Stimulated activated CD8-positive, alpha-beta memory T cell treated with anti-CD3 and anti-CD28 coated beads, Interleukin-2, amount 100 ng/mL, for 1 hour (primary cell): ENCODE measurements at places on chromosomes 16 and 17.

GRCh38 chr16:71854369-71854948 lies 8.7 kb downstream of the ATXN1L start:
- no peak for DNase-seq

- no peak for DNase-seq
Observed at GRCh38 chr16:4375717-4376116, 4.1 kb downstream of the VASN start.

GRCh38 chr17:2403044-2403443 lies 2.2 kb upstream of the MNT start:
- no peak for DNase-seq

- DNase-seq, result no peak
Observed at GRCh38 chr17:44310188-44310587, 1.8 kb downstream of the RUNDC3A start.

GRCh38 chr17:34579979-34580684 lies 750 bp downstream of the TMEM132E start:
- no peak for DNase-seq

GRCh38 chr16:84842516-84843148 lies 22.8 kb downstream of the CRISPLD2 start:
- DNase-seq, result no peak

- DNase-seq, result no peak
Observed at GRCh38 chr16:77987810-77988209, 34.5 kb upstream of the CLEC3A start.

DNA sequence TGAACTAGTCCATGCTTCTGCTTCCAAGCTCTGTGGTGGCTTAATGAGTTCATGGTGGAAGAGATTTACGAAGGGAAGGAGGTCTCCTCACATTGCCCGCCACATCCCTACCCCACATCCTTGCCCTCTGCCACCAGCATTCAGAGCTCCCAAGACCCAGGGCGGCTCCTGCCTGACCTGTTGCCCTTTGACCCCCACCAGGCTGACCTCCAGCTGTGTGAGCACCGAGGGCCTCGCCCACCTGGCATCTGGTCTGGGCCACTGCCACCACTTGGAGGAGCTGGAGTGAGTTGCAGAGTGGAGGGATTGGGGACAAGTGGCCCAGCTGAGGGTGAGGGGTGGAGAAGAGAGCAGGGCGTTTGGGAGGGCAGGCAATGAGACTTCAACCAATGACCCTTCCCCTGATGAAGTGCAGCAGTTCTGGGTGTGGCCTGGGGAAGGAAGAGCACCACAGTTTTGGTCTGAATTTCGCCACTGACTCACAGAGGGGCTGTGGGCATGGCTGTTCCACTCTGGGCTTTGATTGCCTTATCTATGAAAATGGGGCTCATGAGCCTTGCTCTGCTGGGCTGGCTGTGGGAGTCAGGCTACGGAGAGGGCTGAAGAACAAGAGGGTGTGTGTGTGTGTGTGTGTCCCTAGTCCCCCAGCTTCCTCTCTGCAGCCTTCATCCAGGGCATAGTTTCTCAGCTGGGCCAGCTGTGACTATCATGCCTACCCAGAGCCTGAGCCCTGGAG lies 22.6 kb upstream of the CPNE2 start:
- no peak for DNase-seq

DNA sequence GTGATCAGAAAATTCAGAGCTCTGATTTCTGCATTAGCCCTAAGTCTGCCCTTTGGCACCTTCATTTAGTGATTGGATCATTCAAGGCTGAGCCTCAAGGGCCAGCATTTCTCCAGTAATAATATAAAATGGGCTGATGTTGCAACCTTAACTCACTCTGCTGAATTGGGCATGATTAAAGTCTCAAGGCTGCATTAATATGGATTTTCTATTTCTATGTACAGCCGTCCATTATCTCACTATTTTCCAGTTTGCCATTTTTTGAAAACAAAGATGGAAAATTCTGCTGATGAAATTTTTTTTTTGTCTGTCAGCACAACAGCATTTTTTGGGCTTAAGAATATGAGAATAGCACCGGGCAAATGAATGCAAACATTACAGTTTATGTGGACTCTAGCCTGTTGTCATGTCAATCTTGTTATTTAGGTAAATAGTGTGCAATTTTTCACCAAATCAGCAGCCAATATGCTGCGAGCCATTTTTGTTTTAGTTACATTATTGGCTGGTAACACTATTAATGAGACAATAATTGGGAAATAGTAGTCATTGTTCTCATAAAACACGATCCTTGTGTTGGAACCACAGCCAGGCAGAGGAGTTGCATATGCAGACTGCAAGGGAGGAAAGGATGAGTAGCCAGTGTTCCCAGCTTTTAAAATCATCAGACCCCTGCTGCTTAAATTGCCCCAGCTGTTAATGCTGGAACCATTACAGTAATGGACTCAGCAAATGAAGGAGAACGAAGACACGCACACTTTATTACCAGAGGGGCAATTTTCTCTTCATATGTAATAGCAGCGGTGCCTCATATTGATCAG lies 10.5 kb downstream of the FTO start:
- no peak for DNase-seq

- DNase-seq, result no peak
Observed at GRCh38 chr16:70342016-70342415, 4.7 kb upstream of the DDX19A start.

- DNase-seq, result no peak
Observed at GRCh38 chr16:57991551-57992059, 8.9 kb downstream of the ZNF319 start.

- no peak for DNase-seq
Observed at GRCh38 chr16:86338403-86339115, 171.8 kb upstream of the FOXF1 start.

DNA sequence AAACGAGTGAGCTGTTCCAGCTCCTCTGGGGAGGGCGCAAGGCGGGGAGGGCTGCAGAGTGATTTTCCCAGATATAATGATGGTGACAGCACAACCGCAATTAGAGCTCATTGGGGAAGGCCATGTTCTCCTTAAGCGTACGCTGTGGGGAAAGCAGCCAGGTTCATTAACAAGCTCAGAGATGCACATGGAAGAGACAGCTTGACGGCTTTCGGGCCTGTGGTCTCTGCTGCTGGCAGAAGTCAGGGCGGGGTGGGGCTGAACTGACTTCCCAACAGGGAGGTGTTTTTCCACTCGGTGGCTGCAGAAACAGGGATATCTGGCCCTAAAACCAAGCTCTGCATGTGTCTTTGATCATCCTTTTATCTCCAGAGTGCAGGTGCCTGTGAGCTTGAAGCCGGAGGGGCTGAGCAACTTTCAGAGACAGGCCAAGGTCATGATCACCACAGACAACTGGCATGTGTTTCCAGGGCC lies 24.0 kb upstream of the CACNG1 start:
- DNase-seq, result no peak

DNA sequence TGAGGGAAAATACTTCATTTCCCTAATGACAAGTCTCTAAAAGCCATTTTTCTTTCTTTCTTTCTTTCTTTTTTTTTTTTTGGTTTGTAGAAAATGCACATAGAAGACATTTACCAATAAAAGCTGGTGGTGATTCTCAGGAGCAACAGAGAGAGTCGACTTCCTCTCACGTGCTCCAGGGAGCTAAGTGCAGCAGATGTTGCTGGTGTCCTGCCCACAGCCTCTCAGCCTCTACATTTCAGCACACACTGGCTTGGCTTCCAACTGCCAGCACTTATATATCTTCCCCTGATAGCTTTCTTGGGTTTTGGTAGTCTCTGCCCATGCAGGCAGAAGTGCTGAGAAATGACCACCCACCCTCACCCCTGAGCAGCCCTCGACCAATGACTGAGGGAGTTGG lies 58.4 kb upstream of the MARCHF10 start:
- no peak for DNase-seq

DNA sequence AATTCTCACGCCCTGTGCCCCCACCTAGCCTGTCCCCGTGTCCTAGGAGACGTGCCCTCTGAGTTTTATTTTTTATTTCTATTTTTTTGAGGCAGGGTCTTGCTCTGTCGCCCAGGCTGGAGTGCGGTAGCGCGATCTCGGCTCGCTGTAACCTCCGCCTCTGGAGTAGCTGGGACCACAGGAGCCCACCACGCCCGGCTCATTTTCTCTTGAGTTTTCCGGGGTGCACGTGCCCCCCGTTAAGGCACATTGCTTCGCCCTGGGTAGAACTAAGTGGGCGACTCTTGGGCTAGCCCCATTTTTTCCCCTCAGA lies 655 bp upstream of the KLHDC4 start:
- DNase-seq, result no peak

- DNase-seq, result no peak
Observed at GRCh38 chr17:6686026-6686425, 27.1 kb downstream of the SLC13A5 start.

DNA sequence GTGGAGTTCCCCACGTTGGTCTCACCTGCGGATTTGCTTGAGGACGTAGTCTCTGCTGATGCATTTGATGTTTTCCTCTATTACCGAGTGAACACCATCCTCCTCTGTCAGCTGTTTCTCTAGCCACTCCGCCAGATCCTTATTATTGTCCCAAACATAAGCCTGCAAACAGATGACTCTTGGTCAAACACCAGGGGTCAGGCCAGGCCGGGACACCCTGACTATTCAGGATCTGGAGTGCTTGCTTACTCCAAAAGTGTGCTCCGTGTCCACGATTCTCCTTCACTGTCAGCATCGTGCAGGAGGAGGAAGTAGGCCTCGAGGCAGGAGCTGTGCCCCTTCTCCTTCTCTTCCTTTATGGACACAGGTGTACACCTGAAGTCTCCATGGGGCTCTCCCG lies 140.2 kb downstream of the AATF start:
- DNase-seq, result no peak

- no peak for DNase-seq
Observed at GRCh38 chr17:21351366-21352065, 24.6 kb upstream of the KCNJ12 start.

DNA sequence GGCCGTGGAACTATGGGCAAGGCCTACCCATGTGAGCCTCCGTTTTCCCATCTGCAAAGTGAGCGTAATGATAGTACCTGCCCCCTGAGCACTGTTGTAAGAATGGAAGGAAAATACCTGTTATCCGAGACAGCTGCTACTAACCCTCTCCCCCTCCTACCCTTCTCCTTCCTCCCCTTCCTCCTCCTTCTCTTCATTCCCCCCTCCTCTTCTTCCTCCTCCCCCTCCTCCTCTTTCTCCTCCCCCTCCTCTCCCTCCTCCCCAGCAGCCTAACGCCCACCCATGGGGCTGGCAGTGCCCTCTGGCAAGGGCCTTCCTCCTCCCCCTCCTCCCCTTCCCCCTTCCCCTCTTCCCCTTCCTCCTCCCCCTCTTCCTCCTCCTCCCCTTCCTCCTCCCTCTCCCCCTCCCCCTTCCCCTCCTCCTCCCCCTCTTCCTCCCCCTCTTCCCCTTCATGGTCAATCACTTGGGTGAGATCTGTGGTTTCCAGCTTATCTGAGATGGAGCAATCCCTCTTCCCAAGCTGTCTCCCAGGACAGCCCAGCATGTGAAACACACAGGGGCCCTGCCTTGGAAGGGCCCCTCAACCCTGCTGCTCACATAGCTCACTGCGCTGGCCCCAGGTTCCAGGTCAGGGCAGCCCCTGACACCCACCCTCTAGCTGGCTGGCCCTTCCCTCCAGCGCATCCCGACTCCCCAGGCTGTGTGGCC lies 6.4 kb downstream of the ZFPM1 start:
- no peak for DNase-seq

DNA sequence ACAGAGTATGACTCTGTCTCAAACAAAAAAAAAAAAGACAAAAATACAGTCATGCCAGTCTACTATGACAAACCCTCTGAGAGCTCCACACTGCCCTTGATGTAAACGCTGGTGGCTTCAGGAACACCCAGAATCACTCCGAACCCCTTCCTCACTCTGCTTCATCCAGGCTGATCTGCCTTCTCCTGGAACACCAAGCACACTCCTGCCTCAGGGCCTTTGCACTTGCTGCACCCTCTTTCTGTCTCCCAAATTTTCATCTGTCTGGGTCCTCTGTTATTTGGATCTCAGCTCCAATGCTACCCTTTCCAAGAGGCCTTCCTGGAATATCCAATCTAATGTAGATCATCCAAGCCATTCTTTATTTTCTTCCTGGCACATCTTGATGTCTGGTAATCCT lies 7.9 kb upstream of the SLC39A11 start:
- no peak for DNase-seq

DNA sequence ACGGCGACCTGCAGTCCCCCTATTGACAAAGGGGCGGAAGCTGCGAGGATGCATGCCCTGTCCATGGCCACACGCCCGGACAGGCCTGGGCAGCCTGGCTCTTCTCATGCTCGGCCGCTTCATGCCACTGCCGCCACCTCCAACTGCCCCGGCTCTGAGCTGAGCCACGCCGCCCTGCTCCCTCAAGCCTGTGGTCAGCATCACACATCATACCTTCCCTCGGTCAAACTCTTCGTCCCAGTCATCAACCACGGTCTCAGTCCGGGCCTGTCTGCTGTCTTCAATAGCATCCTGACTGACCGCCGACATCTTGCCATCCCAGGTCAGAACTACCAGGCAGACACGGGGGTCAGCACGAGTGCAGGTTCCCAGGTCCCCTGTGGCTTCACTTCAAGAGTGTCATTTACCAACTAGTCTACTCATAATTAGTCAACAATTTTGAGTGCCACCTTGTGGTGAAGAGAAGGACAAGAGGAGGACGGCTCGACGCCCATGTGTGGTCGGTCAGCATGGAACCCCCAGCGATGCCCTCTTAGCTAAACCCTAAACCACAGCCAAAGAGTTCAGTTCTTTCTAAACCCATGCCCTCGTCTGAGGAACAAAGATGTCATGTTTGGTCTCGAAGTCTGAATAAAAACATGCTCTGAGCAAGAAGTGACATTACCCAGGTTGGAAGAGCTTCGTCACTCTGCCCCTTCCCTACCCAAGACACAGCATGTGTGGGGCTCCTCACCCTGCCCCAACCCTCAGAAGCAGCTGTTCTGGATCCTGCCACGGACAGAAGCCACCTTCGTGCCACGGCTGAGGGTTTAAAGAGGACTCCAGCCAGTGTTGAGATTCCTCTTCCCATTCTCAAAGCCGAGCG lies 16.9 kb upstream of the CYTH1 start:
- no peak for DNase-seq

- DNase-seq, result no peak
Observed at GRCh38 chr16:89902980-89903379, 15.7 kb upstream of the MC1R start.

- DNase-seq, result no peak
Observed at GRCh38 chr17:63821804-63822203, 5.4 kb upstream of the PSMC5 start.

- DNase-seq, result no peak
Observed at GRCh38 chr16:27226976-27227705, 23.8 kb downstream of the KDM8 start.

DNA sequence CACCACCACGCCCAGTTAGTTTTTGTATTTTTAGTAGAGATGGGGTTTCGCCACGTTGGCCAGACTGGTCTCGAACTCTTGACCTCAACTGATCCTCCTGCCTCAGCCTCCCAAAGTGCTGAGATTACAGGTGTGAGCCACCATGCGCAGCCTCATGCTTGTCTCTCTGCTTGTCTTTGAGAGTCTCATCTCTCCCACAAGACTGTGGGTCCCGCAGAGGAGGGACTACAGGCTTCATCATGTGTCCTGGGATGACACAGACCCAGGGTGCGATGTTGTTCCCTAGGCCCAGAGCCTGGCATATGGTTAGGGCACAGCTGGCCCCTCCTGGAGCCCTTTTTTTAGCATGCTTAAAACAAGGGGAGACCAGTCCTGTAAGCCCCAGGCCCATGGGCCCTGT lies 101.9 kb downstream of the NDE1 start:
- DNase-seq, result no peak

GRCh38 chr16:20743591-20743990 lies 2.0 kb upstream of the THUMPD1 start:
- DNase-seq, result no peak

GRCh38 chr17:54177606-54178308 lies 355.0 kb downstream of the KIF2B start:
- DNase-seq, result no peak

GRCh38 chr17:7838090-7839075 lies 4.4 kb downstream of the KDM6B start:
- DNase-seq, result no peak
